Colonic mucosa (tissue), 4 donors: ENCODE measurements at places on chromosomes 12 and 14. TPM values are rescaled to one million over a fixed set of nuclear protein-coding genes. Genes with fewer than 3 reads are reported as not detected.

DNA sequence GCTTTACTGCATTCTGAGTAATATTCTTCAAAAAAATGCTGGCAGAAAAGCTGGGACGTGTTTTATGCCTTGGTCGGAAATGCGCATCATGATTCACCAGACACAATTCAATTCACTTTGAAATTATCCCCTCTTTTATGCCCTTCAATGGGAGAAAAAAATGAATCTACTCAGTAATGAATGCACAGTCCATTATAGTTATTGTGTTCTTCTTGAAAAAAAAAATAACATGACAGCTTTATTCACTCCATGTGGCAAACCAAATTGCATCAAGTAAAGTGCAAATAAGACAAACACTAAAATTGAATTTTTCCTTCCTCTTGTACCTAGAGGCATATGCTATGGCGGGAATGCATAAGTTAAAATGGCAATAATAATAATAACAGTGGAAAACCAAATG, 159.4 kb upstream of the IFNG-AS1 start:
- H3K4me3 ChIP-seq: no peak overlapping the region
- no peak overlapping the region for H3K27ac ChIP-seq

- H3K27me3 ChIP-seq: no peaks in the 10 kb centered on the region
- no peak for DNase-seq
- H3K27ac ChIP-seq: no peak overlapping the region
Measured at GRCh38 chr12:114888448-114888847, 204.5 kb upstream of the TBX3 start.

Gene IKBIP
- 6.8 TPM for total RNA-seq

Gene KRT78
- not detected for total RNA-seq

DNA sequence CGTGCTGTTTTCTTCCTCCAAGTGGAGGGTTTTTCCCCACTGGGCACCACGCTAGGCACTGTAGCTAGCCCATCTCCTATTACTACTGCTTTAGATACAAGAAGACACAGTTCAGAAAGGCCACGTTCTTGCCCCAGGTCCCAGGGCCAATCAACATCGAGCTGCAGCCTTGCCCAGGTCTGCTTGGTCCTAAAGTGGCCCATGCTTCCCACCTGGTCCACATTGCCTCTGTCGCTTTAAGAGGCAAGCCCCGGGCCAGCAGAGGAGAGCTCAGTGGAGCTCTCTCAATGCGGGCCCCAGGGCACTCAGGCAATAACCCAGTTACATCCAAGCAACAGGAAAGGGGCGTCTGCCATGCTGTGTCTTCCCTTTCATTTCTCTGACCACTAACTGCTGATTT, 148.1 kb downstream of the CALM1 start:
- no peak for DNase-seq
- no peak overlapping the region for H3K4me3 ChIP-seq
- no peaks in the 10 kb centered on the region for H3K27me3 ChIP-seq

Gene RNASE7
- total RNA-seq: 0.30 TPM

Gene IFNG-AS1
- total RNA-seq: not detected

Gene SVOP
- total RNA-seq: 0.15 TPM

Gene RND1
- total RNA-seq: 3.4 TPM

- no peaks in the 10 kb centered on the region for H3K27me3 ChIP-seq
- H3K36me3 ChIP-seq: no peaks in the 10 kb centered on the region
- no peak for DNase-seq
- no peak overlapping the region for H3K27ac ChIP-seq
Measured at GRCh38 chr14:52860910-52861309, 69.5 kb upstream of the GNPNAT1 start.

DNA sequence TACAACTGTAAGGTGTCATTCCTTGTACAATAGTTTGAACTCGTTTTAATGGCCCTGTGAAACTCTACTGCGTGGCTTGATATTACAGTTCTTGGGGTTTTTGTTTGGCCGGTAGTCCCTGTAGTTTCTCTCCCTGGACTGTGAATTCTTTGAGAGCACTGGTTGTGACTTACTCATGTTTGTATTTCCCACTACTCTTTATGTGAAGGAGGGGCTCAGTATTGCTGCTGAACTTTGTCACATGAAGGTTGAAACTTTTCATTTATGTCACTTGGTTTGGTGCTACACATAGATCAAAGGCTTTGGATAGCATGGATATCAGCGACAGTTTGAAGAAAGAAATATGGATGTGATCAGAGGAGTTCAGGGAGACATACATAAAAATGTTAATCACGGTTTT, 1.5 kb upstream of the POU6F1 start:
- no peak overlapping the region for H3K27ac ChIP-seq
- DNase-seq: no peak
- H3K4me1 ChIP-seq: peaks cover 4% of the 10 kb centered on the region
- no peaks in the 10 kb centered on the region for H3K36me3 ChIP-seq

Gene OLR1
- 0.20 TPM for total RNA-seq
